Body of pancreas (tissue), 4 donors: ENCODE measurements at places on chromosomes 3 and 15.

DNA sequence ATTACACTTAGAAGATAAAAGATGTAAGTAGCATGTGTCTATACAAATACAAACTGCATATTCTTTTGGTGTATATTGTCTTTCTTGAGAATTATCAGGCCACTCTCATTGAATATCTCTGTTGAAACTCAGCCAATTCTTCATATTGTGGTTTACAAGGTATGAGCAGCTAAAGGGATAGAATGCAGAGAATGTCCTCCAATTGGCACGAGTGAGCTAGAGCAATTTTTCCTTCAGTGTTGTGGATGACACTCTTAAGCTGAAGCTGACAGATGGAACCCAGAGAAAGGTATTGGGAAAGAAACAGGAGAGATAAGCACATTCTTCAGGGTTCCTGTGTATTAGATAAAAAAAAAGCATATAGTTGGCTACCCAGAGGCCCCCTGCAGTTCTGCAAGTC, 453.1 kb downstream of the EPHA3 start:
- H3K27me3 ChIP-seq: no peaks in the 10 kb centered on the region
- H3K4me1 ChIP-seq: no peaks in the 10 kb centered on the region
- H3K4me3 ChIP-seq: no peak overlapping the region
- no peak for DNase-seq
- H3K36me3 ChIP-seq: no peaks in the 10 kb centered on the region

- H3K27me3 ChIP-seq: no peaks in the 10 kb centered on the region
- H3K27ac ChIP-seq: no peak overlapping the region
- DNase-seq: no peak
- no peaks in the 10 kb centered on the region for H3K36me3 ChIP-seq
- no peaks in the 10 kb centered on the region for H3K4me1 ChIP-seq
Measured at GRCh38 chr3:59192473-59192872, 142.6 kb upstream of the CFAP20DC start.

GRCh38 chr3:40116478-40117177, 192.9 kb upstream of the EIF1B start:
- no peak for DNase-seq
- no peak overlapping the region for H3K27ac ChIP-seq
- H3K4me1 ChIP-seq: peaks cover 7% of the 10 kb centered on the region
- no peaks in the 10 kb centered on the region for H3K36me3 ChIP-seq
- H3K4me3 ChIP-seq: no peak overlapping the region
- H3K27me3 ChIP-seq: no peaks in the 10 kb centered on the region

DNA sequence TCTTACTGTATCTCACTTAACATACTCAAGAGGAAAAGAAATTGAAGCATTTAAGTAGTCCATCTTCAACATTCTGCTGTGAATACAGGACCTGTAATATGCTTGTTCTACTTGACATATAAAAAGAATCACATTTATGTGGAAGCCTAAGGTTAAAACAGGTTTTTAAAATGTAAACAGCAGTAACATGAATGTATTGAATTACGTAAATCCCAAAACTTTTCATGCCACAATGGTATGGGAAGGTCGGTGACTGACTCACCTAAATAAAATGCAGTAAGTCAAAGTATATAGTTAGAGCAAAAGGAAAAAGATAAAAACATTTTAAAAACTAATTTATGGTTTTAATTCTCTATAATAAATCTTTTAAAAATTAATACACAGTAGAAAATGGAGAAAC, 115.7 kb upstream of the TJP1 start:
- no peak for DNase-seq
- H3K4me1 ChIP-seq: peaks cover 9% of the 10 kb centered on the region
- H3K27me3 ChIP-seq: no peaks in the 10 kb centered on the region

DNA sequence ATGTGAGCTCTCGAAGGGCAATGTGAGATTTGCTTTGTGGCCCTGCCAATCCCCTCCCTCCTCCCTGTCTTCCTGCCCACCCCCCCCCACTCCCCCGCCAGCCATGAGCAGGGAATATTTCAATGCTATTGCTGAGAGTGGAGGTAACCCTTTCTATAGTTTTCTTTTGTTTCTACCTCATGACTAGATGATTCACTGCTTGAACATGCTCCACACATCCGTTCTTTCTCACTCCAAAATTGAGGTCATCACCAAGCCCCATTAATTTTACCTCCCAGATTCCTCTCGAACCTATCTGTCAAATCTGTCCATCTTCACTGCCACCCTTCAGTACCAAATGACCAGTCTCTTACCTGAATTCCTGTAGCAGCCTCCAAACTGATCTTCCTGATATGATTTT, 12.2 kb downstream of the ZNF774 start:
- H3K27ac ChIP-seq: no peak overlapping the region
- H3K4me1 ChIP-seq: peaks cover 6% of the 10 kb centered on the region
- H3K36me3 ChIP-seq: peaks cover 2% of the 10 kb centered on the region
- DNase-seq: no peak

GRCh38 chr3:172538368-172539151, 15.3 kb upstream of the TNFSF10 start:
- H3K4me1 ChIP-seq: no peaks in the 10 kb centered on the region
- no peaks in the 10 kb centered on the region for H3K36me3 ChIP-seq
- no peaks in the 10 kb centered on the region for H3K27me3 ChIP-seq
- no peak overlapping the region for H3K4me3 ChIP-seq

GRCh38 chr15:74790080-74790916, 8.4 kb downstream of the CSK start:
- no peak overlapping the region for H3K27ac ChIP-seq
- H3K36me3 ChIP-seq: no peaks in the 10 kb centered on the region
- DNase-seq: peak; percentile 53
- peaks cover 28% of the 10 kb centered on the region for H3K4me1 ChIP-seq
- no peak overlapping the region for H3K4me3 ChIP-seq

GRCh38 chr3:156764751-156765150, 61.4 kb upstream of the LEKR1 start:
- H3K27me3 ChIP-seq: no peaks in the 10 kb centered on the region
- no peak for DNase-seq
- H3K4me3 ChIP-seq: no peak overlapping the region
- no peak overlapping the region for H3K27ac ChIP-seq
- H3K36me3 ChIP-seq: no peaks in the 10 kb centered on the region

- H3K36me3 ChIP-seq: no peaks in the 10 kb centered on the region
- no peak for DNase-seq
- H3K27me3 ChIP-seq: no peaks in the 10 kb centered on the region
- no peak overlapping the region for H3K27ac ChIP-seq
Measured at GRCh38 chr3:14042680-14043079, 82.0 kb downstream of the CHCHD4 start.

- H3K36me3 ChIP-seq: no peaks in the 10 kb centered on the region
- H3K27me3 ChIP-seq: no peaks in the 10 kb centered on the region
- H3K27ac ChIP-seq: no peak within 1 kb of the TSS
- DNase-seq: no peak
Measured at GRCh38 chr15:72197460-72198355, at the start of gene GRAMD2A. GRAMD2A (minus strand) TSS chr15:72197787.

DNA sequence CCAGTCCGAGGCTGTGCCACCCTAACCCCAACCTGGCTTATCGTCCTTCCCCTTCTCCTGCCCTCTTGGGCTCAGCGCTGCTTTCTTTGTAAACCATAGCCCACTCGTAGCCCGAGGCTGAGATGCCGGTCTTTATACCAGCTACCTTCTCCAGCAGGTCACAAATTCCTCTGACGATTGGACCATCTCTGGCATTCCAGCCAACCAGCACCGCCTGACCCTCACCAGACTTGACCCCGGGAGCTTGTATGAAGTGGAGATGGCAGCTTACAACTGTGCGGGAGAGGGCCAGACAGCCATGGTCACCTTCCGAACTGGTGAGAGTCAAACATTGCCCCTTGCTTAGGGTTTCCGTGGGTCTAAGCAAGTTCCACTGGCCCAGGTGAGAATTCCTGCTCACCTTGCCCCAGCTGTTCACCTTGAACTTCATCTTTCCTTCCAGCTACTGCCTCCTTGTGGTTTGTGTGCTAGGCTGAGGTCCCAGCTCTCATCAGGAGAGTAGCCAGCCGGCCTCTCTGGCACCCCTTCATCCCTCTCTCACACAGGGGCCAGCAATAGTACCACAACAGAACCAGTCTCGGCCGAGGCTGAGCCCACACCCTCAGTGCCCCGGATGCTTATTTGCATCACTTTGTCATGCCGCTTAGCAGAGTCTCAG, 66.7 kb downstream of the BOC start:
- peaks cover 55% of the 10 kb centered on the region for H3K4me1 ChIP-seq
- H3K27ac ChIP-seq: no peak overlapping the region
- DNase-seq: no peak
- H3K27me3 ChIP-seq: no peaks in the 10 kb centered on the region
- H3K4me3 ChIP-seq: no peak overlapping the region

DNA sequence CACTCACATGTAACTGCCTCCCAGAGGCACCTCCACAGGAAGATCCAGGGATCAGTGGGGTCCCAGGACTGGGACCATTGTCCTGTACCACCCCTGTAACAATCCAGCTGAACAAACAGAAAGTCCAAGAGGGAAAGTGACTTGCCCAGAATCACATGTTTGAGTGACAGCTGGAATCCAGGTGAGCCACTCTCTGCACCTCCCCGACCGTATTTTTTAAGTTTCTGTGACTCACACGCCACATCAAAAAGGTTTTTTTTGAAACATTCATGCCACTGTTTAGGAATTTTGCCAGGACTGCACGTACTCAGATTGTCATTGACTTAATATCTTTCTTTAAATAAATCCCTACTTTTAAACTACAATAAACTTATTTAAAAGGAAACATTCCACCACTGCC, 9.8 kb upstream of the SLC6A1 start:
- no peak overlapping the region for H3K4me3 ChIP-seq
- H3K36me3 ChIP-seq: no peaks in the 10 kb centered on the region
- H3K27me3 ChIP-seq: no peaks in the 10 kb centered on the region
- H3K4me1 ChIP-seq: peaks cover 7% of the 10 kb centered on the region
